ENCODE measurements at places on chromosomes 2 and 18.

GRCh38 chr2:168519534-168520308 is 63.6 kb downstream of the CERS6 start:
- DNase-seq = no peak

GRCh38 chr2:222311978-222312738 is 13.4 kb upstream of the PAX3 start:
- no peak for DNase-seq

DNA sequence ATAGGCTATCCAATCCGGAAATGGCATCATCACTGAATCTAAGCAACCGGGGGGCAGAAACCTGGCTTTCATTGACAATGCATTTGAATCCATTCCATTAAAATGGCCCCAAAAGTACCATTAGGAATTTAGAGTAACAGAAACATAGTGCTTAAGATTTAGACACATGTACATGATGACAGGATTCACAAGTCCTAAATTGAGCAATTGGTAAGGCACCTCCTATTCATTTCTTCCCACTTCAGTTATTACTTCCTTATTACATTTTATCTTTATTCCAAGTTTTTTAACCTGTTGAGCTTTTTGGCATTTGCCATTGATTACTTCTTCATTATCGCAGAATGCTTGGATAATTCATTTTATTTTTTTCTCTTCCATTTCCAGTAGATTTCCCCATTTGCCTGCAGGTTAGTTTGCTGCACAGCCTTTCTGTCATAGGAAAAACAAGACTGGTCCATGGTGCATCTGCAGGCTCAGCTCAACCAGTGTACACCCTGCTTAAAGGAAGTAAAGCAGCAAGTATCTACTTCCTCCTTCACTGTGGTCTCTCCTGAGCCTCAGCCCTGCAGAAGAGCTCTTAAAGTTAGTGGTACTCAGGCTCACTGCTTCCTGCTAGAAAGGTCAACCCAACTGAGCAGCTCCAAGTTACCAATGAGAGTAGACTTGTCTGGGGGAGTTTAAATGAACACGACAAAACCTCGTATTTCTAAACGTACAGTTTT is 89.2 kb downstream of the DOCK10 start:
- DNase-seq = no peak

DNA sequence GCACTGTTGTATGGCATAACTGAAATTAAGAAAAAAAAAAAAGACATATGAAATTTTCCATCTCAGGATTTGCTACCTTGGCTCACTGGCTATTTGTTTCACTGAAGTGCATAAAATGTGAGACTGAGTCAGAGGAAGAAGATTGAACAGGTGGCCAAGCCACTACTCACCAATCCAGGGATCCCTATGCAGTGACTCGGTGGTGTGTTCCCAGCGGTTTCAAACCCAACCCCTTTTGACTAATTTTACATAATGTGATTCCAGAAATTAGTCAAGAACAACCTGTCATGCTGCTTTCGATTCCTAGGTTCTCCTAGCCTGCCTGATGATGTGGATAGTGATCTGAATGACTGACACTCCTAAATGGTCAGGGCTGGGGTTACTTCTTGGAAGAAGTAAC is 77.3 kb downstream of the KLHL14 start:
- no peak for DNase-seq

DNA sequence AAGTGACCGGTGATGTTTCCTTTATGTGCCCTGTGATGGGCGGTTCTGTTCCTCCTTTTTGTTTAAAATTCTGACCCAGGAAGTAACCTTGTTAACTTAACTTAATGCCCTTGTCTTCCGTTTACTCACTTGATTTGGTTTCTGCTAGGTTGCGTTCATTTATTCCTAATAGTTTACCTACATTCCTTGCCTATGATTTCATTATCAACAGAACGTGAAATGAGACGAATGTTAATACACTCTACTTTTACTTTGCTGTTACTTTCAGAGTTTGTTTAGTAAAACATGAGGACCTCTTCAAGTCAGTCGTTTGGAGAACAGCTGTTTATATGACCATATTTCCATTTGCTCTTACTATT is 638 bp downstream of the CEP192 start:
- DNase-seq = no peak

DNA sequence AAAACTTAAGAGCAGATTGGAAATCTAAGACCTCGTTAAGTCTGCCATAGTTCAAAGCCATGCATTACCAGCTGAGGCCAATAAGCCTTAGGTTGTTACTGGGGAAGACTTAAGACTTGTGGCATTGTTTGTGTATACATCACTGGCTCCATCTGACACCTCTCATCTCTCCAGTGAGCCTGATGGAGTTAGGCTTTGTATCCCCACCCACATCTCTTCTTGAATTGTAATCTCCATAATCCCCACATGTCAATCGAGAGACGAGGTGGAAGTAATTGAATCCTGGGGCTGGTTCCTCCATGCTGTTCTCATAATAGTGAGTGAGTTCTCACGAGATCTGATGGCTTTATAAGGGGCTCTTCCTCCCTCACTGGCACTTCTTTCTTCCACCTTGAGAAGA is 404.6 kb downstream of the ARHGAP15 start:
- DNase-seq = no peak

- peak; percentile 71 for DNase-seq
Observed at GRCh38 chr2:9235147-9236044, 28.8 kb downstream of the ASAP2 start.

GRCh38 chr2:77005522-77005921 is 516.7 kb downstream of the LRRTM4 start:
- no peak for DNase-seq

DNA sequence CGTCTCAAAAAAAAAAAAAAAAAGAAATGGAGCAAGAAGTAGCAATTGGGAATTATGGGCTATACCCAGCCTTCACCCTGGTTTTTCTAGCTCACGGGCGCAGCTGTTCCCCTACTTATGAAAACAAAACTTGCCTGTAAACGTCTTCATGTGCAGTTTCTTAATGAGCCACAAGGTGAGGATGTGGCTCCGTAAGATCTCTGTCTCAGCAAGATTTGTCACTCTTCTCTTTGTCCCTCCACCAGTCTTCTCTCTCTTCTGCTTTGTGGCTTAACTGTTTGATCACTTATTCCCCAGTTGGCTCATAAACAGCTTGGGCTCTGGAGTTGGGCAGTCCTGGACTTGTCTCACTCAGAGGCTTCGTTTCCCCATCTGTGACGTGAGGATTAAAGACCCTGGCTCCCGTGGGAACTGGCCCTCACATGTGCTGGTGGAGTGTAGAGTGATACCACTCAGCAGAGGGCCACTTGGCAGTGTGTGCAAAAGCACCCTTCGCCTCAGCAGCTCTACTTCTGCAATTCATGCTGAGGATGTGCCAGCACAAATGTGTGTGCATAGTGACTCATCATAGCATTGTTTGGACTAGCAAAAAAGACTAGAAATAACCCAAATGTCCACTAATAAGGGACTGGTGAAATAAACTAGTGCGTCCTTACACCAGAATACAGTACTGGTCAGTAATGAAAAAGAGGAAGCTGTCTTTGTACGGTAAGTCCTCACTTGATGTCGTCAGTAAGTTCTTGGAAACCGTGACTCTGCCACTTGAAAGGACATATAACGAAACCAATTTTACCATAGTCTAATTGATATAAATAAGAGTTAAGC is 8.7 kb downstream of the CEP68 start:
- DNase-seq = peak; percentile 81

Measured in HCEC 1CT (cell line).